ENCODE measurements at places on chromosomes 6 and 20.

DNA sequence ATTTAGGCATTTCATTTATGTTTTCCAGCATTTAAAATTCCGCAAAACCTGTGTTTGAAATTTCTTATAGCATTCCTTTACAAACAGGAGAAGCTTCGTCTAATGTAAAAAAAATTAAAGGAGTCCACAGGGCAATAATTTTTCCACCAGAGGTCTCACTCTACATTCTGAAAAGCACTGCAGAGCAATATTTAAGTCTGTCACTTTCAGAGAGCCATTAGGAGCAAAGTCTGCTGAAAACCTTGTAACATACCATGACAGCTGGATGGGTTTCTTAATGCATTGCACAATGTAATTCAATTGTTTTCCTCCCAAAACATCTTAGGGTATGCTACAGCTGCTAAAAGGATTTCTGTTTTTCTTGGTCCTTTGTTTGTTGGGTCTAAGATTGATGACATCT, 18.0 kb downstream of the BAG2 start:
- DNase-seq = no peak

DNA sequence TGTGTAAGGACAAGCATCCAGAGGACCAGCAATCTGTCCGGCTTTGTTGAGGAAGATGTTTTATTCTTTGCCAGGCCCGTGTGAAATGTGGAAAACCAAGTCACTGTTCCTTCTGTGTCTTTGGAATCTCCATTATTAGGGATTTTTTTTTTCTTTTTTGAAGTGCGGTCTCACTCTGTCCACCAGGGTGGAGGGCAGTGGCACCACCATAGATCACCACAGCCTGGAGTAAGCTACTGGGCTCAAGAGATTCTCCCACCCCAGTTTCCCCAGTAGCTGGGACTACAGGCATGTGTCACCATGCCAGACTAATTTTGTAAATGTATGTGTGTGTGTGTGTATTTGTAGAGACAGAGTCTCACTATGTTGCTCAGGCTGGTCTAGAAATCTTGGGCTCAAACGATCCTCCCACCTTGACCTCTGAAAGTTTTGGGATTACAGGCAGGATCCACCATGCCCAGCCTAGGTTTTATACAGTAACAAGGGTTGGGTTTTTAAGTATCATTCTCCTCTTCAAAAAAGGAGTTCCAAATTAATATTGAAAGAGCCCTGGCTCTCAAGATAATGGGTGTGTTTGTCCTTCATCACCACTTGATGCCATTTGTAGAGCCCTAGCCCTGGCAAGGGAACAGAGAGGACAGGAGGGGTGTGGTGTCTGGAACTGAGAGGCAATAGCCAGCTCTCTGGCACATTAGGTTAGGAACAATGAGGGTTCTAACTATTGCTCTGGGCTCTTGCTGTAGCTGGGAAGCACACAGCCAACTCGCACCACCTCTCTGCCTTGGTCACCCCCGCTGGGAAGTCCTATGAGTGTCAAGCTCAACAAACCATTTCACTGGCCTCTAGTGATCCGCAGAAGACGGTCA, 3.1 kb downstream of the LAMP5 start:
- DNase-seq = no peak

DNA sequence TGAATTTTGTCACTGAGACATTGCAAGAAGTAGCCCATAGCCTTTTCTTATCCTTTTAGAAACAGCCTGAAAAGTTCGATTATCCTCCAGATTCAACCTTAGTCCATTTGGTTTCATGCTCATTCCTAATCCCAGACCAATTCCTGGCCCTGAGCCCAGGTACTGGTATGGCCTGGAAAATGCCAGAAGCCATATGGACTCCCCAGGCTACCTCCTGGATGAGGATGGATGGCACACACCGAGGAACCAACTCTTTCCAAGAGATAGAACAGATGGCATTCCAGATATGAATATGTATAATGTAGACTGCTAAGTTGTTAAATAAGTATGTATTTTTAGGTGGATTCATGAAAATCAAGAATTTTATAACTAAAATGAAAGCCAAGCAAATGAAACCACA, 51.6 kb upstream of the SNAP25 start:
- no peak for DNase-seq

DNA sequence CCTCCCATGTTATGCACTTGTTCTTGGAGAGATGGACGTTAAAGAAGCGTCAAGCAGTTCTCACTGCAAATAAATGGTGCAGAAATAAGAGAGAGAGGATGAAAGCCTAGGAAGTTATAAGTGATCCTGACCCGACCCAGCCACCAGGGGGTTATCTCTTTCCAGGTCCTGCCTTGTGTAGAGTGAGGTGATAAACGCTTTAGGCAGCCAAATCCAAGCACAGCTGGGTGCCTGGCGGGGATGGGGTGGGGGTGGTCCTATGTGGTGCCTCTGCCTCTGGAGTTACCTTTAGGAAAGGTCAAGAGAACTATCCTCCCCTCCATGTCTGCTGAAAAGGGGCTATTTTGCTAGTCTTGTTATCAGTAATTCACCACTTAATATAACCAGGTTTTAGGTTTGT, 9.2 kb upstream of the TFAP2A start:
- DNase-seq = no peak

GRCh38 chr20:49710971-49711666, 2.6 kb downstream of the B4GALT5 start:
- DNase-seq = no peak

DNA sequence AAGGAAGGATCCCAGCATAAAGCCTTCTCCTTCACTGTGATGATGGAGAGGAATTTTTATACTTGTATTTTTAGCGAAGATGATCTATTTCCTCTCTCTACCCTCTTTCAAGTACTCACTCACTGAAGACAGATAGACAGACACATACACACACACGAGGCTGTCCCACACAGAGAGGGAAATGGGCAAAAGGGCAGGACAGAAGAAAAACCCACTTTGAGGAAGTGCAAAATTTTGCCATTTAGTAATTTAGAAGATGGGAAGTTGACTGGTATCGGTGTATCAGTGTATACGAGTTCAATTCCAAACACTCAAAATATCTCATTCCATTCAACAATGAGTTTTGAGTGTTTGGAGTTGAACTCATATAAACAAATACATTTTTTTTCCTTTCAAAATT, 30.9 kb downstream of the HEBP2 start:
- DNase-seq = no peak

DNA sequence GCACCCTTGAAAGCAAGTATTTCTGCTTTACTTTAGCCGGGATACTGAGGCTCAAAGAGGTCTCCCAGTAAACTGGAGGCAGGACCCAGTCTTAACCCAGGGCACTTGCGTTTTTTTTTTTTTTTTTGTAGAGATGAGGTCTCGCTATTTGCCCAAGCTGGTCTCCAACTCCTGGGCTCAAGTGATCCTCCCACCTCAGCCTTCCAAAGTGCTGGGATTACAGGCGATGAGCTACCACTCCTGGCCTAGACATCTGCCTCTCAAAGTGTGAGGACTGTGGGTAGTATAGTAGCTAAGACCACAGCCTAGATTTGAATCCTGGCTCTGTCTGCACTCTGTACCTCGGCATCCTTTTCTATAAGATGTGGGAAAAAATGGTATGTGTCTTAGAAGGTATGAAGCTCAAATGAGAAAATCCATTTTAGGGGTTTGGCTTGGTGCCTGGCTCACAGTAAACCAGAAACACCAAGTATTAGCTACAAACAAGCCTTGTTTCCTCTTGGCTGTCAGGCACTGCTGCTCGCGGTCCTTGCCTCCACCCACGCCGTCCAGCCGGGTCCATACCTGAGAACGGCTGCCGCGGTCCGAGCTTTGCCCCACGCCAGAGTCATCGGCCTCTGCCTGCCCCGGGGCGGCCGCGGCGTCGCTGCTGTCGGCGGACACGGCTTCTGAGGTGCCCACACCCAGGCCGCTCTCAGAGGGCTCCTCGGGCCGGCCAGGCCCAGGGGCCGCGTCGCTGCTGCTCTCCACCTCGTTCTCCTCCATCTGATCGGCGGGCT, 1.2 kb downstream of the ZNF335 start:
- DNase-seq = no peak

GRCh38 chr6:168923171-168923570, 330.5 kb downstream of the THBS2 start:
- no peak for DNase-seq

DNA sequence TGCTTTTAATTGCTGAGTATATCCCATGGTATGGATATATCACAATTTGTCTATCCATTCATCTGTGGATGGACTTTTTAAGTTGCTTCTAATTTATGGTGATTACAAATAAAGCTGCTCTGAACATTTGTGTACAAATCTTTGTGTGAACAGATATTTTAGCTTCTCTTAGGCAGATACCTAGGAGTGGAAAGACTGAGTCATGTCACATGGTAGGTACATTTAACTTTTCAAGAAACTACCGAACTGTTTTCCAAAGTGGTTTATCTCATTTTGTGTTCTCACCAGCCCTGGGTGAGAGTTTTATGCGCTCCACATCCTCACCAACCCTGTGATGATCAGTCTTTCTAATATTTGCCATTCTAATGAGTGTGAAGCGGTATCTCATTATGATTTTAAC, 31.0 kb upstream of the ZNFX1 start:
- no peak for DNase-seq

- DNase-seq = no peak
These were observed 296.9 kb downstream of the HIVEP2 start for GRCh38 chr6:142648036-142648451.

- no peak for DNase-seq
These were observed 383.7 kb upstream of the IRAK1BP1 start for GRCh38 chr6:78483553-78484197.

DNA sequence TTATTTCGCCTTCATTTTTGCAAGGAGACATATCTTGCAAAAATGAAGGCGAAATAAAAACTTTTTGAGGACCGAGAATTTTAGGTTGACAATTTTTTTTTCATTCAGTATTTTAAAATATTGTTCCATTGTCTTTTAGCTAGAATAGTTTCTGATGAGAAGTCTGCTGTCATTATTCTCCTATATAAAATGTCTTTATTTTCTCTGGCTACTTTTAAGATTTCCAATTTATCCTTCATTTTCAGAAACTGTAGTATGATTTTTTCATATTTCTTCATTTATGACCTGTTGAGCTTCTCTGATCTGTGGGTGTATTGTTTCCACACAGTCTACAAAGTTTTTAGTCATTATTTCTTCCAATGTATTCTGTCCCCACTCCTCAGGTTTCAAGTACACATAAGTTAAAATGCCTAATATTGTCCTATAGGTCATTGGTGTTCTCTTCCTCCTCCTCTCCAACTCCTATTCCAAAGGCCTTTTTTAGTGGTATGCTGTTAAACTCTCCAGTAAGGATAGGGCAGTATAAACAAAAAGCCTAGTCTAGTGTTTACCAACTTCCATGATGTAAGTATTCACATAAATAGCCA, 15.7 kb downstream of the AHI1 start:
- DNase-seq = no peak

DNA sequence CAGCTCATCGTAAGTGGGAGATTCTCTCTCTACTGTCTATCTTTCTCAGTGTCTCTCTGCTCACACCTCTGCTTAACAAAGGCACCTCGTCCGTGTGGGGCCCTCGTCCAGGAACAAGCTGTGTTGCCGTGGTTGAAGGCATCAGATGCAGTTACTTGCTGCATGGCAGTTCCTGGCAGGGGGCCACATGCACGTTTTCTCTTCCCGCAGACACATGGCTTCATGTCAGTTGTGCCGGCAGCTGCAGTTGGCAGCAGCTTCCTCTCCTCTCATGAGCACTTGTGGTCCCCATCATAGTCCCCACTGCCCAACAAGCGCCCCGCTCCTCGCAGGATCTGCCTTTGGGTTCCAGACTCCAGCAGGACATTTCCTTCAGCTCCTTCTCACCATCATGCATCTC, 7.1 kb upstream of the AFDN start:
- no peak for DNase-seq

GRCh38 chr6:162385980-162386379, 341.6 kb downstream of the PRKN start:
- DNase-seq = no peak

DNA sequence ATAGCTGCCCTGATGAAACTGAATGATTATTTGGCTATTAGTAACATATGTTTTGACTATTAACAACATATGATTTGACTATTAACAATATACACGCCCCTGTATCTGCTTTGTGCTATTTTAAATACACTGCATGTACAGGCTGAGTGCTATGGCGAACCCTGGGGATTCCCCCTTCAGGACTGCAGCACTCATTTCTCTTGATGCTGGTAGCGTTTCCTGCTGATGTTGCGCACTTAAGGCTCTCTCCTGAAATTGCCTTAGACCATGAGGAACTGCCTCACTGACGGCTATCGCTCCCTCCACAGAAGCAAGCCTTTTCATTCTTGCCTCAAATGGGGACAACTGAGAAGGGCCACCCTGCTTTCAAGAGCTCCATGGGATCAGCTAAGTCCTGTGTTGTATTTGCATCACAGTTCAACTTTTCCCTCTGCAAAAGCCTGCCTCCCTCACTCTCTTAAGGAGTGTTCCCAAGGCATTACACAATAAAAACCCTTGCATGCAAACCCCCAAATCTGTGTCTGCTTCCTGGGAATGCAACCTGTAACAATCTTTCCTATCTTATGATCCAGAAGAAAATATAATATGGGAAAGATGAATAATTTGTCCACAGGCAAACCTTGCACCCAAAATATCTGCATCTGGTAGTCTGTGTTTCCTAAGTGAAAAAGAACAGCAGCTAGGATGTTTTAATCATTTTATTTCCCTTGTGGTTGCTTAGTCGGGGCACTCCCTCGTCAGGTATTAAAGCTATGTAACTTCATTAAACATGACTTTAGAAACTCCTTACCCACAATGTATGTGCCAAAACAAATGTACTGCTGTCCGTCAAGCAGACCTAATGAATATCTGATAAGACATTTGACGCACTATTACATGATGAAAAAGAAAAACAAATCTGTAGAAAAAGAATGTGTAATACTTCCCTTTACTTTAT, 456.4 kb downstream of the COL12A1 start:
- DNase-seq = no peak

DNA sequence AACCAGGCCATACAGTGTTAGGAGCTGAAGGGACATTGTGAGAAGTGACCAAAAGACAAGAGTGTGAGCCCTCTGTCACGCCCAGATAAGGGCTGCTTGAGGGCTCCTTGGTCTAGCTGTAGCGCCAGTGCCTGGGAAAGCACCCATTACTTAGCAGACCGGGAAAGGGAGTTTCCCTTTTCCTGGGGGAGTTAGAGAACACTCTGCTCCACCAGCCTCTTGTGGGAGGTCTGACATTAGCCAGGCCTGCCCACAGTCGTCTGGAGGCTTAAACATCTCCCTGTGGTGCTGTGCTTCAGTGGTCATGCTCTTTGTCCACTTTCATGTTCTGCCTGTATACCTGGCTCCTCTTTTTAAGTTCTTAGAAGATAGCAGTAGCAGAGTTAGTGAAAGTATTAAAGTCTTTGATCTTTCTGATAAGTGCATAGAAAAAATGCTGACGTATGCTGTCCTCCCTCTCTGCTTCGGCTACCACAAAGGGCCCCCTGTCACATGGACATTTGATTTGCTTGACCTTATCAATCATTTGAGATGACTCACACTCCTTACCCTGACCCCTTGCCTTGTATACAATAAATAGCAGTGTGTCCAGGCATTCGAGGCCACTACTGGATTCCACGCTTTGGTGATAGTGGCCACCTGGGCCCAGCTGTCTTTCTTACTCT, 201.5 kb upstream of the ECI2 start:
- no peak for DNase-seq

DNA sequence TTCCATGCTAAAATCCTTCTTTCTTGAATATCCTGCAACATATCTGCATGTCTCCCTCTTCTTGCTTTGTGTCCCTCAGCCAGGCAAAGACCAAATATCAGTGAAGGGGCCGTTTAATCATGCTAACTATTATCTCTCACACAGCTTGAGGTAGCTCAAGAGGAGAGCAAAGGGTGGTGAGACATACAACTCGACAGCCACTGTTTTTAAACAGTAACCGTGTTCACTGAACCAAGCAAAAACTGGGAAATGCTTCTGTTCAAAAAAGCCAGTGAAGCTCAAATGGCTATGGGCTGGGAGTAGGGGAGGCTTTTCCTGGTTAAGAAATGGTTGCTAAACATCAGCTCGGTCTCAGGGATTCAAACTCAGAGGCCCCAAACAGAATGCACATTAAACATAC, 83.4 kb downstream of the MAP7 start:
- DNase-seq = no peak

Measured in cardiac septum (tissue), 1 donor.